ENCODE measurements at places on chromosomes 12 and 14. TPM values are rescaled to one million over a fixed set of nuclear protein-coding genes. Genes with fewer than 3 reads are reported as not detected.

HNF1A gene
- total RNA-seq = 0.89 TPM

NACA gene
- 1,207 TPM for total RNA-seq

OSBPL8 gene
- 87.7 TPM for total RNA-seq

RPGRIP1 gene
- not detected for total RNA-seq

ZDHHC22 gene
- total RNA-seq = not detected

KRT4 gene
- not detected for total RNA-seq
